ACHN (cell line): ENCODE measurements at places on chromosomes 13 and 19.
A peak's percentile ranks its signal among the peaks of the same experiment; 100 is the strongest.

- peak; percentile 68 for DNase-seq
These were observed 80.1 kb downstream of the IPO5 start for GRCh38 chr13:98033277-98034247.

DNA sequence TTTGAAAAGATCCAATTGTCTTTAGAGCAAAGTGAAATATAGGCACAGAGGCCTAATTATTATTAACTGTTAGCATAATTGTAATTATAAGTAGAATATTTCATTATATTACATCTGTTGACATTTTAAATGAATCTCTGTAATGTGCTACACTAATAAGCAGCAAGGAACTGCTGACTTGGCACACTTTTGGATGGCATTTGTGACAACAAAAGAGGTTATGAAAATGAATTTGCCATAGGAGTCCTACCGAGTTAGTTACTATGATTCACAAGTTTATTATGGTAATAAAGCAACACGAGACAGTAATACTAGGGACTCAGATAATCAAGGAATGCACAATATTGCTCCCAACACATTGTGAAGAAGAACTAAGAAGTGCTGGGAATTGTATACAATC lies 213.8 kb upstream of the PCDH9 start:
- no peak for DNase-seq

- no peak for DNase-seq
These were observed 60.2 kb downstream of the ESD start for GRCh38 chr13:46736541-46737310.

GRCh38 chr13:112638919-112639318 lies 50.9 kb upstream of the ATP11A start:
- DNase-seq, result no peak

DNA sequence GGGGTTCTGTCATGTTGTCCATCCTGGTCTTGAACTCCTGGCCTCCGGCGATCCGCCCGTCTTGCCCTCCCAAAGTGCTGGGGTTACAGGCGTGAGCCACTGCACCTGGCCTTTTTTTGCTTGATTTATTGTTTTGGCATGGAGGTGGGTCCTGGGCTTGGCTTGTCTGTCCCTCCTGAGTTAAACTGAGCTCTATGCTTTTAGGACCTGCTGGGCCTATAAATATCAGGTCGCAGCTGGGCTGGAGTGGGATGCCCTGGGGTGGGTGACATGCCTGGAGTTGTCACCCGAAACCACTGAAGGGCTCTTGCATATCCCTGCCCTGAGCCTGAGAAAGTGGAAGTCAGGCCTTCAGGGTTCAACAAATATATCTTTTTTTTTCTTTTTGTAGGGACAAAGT lies 5.5 kb downstream of the ARRDC5 start:
- DNase-seq, result no peak

GRCh38 chr13:108214441-108215271 lies 680 bp downstream of the LIG4 start:
- no peak for DNase-seq

DNA sequence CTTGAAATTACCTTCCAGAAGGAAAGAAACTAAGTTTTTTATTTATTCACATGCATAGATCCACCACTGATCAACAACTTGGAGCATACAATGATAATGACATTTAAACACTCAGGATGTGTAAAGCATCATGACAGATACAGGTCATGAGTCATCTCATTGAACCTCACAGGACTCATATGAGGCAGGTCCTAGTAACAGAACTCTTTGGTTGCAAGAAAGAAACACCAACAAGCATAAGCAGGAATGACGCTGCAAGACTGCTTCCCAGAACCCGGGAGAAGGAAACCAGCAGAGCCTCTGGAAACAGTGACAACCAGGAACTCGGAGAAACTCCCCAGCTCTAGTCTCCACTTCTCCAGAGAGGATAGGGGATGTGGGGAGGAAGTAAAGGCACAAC lies 60.8 kb upstream of the IPO5 start:
- no peak for DNase-seq
